Activated T-helper 1 cell treated with anti-CD3 and anti-CD28 coated beads, Interleukin-12 subunit alpha, Interleukin-12 subunit beta, Interleukin-2, Interleukin-4 antibody, amounts not matched to agents 30 ng/mL and 10 ng/mL and 1 ng/mL, durations not matched to agents 14 hours and 24 hours and 36 hours (primary cell): ENCODE measurements at places on chromosomes 6 and 20.

DNA sequence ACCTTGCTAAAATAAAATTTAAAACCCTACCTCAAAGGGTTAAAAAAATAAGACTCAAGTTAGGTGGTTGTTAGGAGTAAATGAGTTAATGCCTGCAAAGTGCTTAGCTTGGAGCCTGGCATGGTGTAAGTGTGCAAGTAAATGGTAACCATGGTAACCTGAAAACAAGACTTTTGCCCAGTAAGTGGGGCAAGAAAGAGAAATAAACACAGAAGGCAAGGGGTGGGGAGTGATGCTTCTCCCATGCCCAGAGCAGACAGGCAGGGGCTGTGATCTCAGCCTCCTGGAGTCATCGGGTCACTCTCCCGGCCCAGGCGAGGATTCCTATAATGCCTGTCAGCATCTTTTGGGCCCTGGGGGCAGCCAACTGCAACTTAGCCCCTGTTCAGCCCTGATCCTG, 59.2 kb upstream of the SLC32A1 start:
- DNase-seq = no peak

GRCh38 chr6:44655412-44656342, 268.2 kb downstream of the CDC5L start:
- peak; percentile 47 for DNase-seq

DNA sequence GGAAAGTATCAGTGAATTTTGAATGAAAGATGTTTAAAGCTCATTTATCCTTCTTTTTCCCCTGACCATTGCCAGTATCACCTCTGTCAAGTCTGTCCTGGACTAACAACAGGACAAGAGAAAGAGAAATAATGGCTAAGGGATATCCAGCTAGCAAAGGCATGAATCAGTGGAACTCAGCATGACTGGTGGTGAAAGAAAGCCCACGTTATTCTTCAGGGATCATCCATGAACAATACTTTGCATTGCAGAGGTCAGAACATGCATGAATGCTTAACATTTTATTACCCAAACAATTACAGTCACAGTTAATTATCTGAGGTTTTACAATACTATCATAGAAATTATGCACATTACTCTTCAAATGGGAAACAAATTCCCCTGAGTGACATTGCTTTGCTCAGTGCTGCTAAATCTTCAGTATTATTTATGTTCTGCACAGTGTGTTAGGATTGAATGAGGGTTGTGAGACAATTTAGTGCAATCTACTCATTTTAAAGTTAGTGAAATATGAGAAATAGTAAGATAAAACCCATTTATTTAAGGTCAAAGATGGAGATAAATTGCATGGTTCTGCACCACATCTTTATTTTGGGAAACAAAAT, 350.7 kb downstream of the KHDRBS2 start:
- DNase-seq = no peak

GRCh38 chr6:143176090-143177021, 115.7 kb downstream of the AIG1 start:
- DNase-seq = no peak

DNA sequence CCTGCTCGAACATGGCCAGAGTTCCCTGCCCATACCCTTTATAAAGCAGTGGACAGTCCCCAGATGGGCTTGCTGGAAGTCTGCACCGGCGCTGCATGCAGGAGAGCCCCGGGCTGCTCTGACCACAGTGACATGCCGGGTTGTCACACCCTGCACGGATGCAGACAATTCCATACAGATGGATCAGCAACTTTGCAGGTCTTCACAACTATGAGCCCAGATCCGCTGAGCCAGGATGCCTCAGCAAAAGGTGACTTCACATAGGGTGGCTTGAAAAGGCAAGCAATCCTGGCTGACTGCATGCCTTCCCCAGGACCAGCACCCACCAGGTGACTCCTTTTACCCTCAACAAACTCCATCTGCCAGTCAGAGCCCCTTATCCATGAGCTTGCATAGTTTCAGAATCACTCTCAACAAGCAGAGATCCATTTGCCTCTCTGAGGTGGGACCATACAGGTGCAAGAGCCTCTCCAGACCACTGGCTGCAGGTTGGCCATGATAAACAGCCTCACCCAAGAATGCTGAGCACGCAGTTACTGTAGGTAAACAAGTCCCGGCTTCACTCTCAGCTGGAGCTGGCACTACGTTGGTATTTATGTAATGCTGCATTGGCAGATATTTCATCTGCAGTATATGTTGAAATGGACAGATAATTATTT, 183.0 kb upstream of the QKI start:
- DNase-seq = no peak

DNA sequence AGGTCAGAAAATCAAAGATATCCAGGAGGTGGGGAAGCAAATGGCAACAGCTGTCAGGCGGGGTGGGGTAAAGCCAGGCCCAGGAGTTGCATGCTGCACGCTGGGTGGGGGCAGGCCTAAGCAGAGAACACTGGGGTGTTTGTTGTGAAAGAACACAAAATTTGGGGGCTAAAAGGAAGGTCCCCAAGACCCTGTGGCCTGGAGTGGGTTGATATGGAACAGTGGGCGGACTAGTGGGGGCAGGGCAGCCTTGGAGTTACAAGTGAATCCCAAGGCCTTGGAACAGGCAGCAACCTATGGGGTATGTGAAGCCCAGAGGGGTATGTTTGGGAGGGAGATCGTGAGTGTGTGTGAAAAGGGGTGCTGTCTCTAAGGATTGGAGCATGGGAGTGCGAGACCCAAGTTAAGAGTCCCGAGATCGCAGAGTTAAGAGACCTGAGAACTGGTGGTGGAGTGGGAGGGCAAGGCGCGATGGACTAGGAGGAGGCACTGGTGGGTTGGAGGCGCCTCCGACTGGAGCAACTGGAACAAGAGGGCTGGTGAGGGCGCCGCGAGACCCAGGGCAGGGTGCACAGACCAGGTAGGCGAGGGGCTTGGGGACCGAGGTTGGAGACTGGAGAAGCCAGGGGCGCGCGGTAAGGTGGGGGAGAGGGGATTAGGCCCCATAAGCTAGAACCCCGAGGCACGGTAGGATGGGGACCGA, 658 bp downstream of the CUL7 start:
- no peak for DNase-seq

GRCh38 chr6:33313105-33313708, 671 bp downstream of the TAPBP start:
- DNase-seq = no peak

- DNase-seq = no peak
Observed at GRCh38 chr6:106727480-106728149, 98.2 kb downstream of the QRSL1 start.

DNA sequence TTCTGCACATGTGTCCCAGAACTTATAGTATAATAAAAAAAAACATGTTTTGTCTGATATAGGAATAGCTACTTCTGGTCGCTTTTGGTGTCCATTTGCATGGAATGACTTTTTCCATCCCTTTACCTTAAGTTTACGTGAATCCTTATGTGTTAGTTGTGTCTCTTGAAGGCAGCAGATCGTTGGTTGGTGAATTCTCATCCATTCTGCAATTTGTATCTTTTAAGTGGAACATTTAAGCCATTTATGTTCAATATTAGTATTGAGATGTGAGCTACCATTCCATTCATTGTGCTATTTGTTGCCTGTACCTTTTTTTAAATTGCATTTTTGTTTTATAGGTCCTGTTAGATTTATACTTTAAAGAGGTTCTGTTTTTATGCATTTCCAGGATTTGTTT, 55.1 kb upstream of the PHIP start:
- no peak for DNase-seq

- no peak for DNase-seq
Observed at GRCh38 chr20:45470262-45470931, 844 bp downstream of the WFDC2 start.

DNA sequence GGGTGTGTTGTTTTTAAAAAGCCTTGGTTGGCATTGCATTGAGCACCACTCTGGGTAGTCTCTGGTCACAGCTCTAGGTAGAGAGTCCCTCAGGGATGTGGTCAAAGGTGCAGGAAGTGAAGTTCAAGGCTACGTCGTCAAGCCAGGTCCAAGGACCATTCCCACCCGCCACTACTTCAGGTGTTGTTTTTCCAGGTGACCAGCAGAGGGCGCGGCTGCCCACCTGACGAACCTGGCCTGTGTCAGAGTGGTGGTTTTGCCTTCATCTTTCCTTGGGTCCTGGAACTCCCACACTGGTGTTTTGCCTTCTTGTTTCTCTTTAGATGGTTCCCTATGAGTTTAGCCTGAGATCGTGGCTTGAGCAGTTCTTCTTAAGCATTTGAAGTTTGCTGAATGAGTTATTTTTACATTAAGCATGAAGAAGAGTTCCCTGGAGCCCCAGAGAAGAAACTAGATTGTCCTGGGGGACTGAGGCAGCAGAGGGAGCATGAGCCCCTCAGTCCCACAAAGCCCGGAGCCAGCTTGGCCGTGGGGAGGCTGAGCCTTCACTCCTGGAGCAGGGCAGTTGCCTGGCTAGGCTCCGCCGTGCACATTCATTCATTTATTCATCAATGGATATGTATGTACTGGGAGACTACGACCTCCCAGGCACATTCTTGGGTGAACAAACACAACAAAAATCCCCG, 5.6 kb upstream of the PHACTR3 start:
- no peak for DNase-seq

DNA sequence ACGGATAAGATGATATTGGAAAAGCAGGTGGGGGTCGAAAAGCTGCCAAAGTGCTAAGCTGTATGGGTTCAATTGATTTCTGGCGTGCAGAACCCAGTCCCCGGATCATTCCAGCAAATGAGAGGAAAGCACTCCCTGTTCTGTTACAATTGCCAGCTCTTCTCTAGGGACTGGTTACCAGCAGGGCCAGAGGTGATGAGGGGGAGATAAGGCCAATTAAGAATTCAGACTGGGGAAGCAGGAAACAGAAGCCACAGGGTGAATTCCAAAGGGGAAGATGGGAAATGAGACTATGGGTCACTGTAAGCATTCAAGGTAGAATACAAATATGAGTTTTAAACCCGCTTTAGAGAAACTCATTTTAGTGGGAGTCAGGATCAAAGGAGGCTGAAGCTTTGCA, 349.4 kb upstream of the MAP3K7 start:
- no peak for DNase-seq

DNA sequence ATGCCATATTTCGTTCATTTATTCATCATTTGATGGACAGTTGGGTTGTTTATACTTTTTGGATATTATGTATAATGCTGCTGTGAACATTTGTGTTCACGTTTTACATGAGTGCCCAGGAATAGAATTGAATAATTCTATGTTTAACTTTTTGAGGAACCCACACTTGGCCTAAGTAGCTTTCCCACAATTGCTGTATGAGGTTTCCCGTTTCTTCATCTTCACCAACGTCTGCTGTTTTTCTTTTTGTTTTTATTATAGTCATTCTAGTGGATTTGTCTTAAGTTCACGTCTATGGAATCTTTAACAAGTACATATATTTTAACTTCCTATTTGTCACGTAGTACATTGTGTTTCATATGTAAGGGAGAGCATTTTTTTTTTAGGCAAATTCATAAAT, 110.3 kb downstream of the JARID2 start:
- DNase-seq = no peak

- DNase-seq = no peak
Observed at GRCh38 chr6:68572525-68572924, 62.6 kb upstream of the ADGRB3 start.

- peak; percentile 36 for DNase-seq
Observed at GRCh38 chr6:26576929-26577719, 19.6 kb upstream of the ABT1 start.

DNA sequence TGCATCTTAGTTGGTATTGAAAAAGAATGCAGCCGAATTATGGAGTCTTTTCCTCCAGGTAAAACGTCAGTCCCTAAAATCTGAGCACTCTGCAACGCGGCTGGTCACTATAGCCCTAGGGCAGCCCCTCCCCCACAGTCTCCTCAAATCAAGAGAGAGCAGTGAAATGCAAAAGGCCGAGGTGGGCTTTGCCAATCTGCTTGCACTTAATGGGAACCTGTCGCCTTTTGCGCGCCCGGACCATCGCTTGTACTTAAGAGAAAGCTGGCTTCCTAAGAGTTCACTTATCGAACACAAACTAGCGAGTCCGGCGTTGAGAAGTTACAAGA, 447 bp downstream of the MCM3 start:
- no peak for DNase-seq

- no peak for DNase-seq
Observed at GRCh38 chr6:16822529-16822928, 61.3 kb upstream of the ATXN1 start.

- DNase-seq = no peak
Observed at GRCh38 chr6:22737331-22737730, 168.0 kb downstream of the HDGFL1 start.

DNA sequence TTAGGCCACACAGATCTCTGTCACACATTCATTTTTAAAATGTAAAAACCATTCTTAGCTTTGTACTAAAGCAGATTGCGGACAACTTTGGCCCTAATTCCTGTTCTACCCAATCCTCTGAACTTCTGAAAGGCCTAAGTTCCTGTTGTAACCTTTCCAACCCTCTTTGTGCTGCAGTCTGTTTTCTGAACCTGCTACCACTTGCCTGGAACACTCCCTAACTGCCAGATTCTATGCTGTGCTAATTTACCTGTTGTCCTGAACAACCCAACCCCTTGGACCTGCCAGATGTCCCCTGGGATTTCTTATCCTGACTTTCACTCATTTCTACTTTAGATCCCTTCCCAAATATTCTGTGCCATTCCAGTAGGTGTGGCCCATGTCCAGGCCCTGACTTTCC, 398.7 kb downstream of the ZFAND3 start:
- DNase-seq = no peak

DNA sequence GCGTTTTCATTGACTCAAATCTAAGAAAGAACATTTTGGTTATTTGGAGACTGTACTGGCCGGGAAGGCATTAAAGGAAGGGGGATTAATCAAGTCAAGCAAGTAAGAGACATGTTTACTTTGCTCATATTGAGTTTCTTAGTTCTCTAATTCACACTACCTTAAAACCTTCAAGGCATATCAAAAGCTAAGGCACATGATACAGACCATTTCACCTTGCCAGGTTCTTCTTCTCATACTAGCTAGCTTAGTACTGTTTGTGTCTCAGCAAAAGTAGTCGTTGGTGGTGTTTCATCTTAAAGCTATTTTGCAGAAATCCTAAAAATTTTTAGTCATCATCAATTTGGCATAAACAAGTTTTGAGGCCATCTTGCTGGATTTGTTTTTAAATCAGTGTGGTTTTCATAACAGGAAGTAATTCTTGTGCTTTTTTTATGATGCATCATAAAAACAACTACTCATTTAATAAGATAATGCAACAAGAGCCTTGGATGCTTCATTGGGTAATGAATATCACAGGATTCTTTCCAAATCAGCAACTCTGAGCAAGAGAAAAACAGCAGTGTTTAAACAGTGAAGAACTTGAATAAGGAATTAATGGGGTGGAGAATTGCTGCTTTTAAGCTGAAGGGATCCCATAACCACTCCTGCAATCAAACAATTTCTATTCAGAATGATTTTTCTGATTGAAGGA, 425.3 kb downstream of the EPM2A start:
- DNase-seq = no peak

DNA sequence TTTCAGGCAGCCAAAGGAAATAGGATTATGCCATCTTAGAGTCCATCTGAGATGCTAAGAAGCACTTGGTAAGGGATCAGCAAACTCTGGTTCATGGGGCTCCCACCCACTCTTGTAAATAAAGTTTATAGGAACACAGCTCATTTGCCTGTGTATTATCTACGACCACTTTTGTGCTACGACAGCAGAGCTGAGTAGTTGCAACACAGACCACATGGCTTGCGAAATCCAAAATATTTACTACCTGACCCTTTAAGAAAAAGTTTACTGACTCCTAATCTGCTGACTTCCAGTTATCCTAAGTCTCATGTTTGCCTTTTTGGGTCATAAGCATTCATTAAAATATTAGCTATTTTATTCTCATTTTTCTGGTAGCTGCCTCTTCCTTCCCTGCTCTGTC, 859.0 kb downstream of the QKI start:
- DNase-seq = no peak
